Dermis microvascular lymphatic vessel endothelial cell (primary cell): ENCODE measurements at places on chromosomes 5 and 9.

DNA sequence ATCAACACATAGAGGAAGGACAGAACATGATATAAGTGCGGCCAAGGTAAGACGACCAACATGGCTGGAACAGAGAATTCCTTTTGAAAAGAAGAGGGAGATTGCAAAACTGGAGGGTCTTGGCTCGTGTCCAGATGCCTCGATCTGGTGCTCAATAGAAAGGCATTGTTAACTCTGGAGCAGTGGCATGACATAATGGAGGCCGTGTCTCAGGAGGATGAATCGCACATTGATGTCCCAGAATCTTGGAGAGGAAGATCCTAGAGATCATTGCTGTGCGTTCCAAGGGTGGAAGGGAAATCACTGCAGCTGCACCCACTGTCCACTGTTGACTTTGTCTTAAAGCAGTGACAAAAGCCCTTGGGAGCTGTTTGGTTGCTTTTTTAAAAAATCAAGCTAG lies 30.9 kb downstream of the GRAMD2B start:
- no peak for DNase-seq

DNA sequence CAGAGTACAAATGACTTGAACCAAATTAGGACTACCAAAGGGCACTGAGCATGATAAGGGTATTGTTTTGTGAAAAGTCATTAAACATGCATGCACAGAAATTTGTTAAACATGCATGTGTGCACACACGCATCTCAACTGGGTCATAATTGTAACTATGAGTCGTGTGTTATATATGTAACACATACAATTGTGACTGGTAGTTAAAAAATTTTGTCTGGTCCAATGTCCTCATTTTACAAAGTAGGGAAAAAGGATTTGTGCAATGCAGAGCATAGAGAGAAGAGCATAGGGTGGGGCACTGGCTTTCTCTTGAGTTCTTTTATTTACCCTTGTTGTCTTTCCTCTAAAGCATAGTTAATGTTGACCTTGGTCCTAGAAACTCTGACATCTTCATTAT lies 19.3 kb upstream of the IGFBPL1 start:
- DNase-seq, result no peak

DNA sequence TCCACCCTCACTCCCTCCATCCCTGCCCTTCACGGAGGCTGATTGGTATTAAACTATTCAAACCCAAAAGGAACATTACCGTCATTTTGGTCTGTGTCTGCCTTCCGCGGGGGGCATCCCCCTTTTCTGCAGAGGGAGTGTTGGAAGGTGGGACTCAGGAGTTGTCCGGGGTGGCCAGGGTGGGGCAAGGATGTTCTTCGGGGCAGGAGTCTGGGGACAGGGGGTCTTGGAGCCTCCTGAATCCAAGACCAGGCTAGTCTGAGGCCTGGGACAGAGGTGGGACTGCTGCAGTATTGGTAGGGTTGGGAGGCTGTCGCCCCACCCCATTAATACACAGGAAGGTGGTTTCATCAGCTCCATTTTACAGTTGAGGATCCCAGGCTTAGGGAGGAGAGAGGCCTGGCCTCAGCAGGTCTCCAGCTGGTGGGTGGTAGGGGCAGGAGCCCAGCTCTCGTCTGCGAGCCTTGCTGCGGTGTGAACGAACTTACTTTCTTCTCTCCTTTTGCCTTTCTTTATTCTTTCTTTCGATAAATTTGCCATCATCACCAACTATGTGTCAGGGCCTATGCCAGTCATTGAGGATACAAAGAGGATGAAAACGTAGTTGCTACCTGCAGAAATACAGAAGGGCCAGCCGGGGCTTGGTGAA lies 33.8 kb downstream of the DAB2IP start:
- no peak for DNase-seq

DNA sequence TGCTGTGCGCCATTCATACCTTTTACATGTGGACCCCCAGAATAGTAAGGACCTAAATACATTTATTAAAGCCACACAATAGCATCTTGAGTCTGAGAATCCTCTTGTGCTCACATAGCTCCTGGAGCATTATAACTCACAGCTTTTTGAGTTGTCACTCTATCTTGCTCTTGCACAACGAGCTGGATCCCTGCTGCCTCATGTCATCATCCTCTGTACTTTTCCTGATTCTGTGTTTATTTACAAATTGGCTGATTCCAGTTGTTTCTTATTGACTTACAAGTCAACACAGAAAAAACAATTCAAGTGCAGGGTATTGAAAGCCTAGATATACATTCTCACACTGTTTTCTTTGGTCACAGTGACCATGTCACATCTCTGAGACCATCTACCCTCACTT lies 112.9 kb downstream of the SLC1A3 start:
- DNase-seq, result no peak

GRCh38 chr5:76790632-76791290 lies 28.1 kb upstream of the F2RL1 start:
- DNase-seq, result peak; percentile 100

- DNase-seq, result no peak
Measured at GRCh38 chr5:36530215-36530614, 76.2 kb upstream of the SLC1A3 start.

- DNase-seq, result no peak
Measured at GRCh38 chr5:141585594-141585993, 33.2 kb downstream of the DIAPH1 start.
